ENCODE measurements at places on chromosomes 11 and 22.

- no peak for DNase-seq
Observed at GRCh38 chr11:95345651-95346050, 114.6 kb upstream of the SESN3 start.

DNA sequence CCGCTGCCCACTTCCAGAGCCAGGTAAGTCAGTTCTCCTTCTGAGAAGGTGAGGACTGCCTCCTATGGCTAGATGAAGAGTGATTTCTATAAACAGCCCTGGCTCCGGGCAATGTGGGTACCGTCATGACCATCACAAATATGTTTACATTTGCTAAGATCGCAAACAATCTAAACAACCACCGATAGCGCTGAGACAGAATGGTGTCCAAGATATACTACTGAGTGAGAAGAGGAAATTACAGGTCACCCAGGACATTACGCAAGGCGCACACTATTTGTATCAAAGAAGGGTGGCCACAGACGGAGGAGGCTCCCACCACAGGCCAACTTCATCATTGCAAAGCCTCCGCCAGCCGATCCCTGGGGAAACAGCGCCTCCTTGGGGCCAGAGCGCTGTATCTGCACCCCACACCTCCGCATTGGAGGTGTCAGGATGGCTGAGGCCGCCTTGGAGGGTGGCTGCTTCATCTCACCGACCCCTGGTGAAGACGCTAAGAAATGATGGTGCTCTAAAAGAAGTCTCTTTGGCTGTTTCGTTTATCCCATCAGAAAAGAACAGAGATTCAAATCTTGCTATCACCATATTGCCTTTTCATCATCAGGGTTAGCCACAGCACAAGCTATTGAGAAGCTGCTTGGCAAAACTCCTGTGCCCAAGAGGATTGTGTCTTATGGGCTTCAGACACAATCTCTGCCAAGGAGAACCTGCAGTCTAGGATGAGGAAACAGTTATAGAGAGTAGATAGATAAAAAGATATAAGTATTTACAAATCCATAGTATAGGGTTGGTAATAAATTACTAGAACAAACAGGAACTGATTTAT lies 12.3 kb upstream of the ASRGL1 start:
- no peak for DNase-seq

DNA sequence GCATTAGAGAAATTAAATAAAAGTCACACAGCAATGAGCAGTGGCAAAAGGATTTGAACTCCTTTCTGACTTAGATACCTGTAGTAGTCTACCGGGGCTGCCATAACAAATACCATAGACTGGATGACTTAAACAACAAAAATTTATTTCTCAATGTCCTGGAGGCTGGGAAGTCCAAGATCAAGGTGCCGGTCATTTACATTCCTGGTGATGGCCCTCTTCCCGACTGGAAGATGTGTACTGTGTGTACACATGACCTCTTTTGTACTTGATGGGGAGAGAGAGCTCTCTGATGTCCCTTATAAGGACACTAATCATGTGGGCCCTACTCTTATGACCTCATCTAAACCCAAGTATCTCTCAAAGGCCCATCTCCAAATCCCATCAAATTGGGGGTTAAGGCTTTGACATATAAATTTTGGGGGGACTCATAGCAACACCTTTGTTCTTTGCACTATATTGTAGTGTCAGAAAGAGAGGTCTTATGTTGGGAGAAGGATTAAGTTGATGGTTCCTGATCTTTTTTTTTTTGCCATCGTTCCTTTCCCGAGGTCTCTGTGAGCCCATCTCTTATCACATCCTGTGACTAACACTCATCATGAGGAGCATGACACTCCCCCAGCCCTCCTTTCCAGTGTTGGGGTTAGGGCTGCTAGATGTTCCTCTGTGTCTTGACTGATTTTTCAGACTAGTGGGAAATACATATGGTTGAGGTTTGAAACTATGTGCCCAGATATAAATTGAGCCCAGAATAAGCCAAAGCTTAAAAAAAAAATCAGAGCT lies 104.3 kb downstream of the TRAF6 start:
- no peak for DNase-seq

- DNase-seq, result no peak
Observed at GRCh38 chr11:76683161-76684095, 12.9 kb upstream of the LRRC32 start.

DNA sequence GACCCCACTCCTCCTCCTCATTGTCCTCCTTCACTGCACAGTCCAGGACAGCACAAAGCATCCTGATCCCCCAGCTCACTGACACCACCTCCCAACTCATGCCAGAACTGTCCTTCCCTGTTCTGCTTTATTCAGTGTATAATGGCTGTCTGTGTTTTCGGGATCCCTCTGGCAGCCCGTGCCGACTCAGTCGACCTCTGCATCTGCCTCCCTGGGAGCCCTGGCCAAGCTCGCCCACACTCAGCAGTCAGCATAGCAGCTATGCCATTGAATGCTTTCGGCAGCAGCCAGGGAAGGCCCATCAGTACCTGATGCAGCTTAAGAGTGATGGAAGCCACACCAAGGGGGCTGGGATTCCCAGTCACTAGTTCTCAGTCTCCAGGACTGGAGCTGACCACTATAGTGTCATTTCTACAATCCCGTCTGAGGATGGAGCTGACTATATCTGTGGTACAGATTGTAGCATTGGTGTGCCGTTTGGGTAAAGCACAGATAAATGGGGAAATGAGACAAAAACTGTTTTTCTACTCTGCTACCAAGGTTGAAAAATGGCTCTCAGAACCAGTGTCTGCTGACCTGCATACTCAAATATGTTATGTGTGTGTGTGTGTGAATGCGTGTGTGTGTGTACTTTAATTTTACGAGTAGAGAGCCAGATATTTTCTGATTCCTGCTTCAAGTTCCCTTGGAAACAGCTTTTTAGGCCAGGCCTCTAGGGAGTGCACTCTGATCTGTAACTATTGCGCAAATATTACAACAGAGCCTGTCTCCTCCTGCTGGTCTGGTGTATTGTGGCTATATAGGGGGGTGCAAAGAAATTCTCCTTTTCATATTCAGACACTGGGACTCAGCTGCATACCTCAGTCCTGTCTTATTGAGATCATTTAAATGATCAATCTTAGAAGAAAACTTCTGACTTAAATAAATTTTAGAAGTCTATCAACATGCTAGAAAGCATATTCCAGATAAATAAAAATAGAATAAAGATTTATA lies 78.8 kb upstream of the TOP3B start:
- DNase-seq, result no peak

GRCh38 chr11:19199771-19200170 lies 2.0 kb downstream of the CSRP3 start:
- DNase-seq, result no peak

DNA sequence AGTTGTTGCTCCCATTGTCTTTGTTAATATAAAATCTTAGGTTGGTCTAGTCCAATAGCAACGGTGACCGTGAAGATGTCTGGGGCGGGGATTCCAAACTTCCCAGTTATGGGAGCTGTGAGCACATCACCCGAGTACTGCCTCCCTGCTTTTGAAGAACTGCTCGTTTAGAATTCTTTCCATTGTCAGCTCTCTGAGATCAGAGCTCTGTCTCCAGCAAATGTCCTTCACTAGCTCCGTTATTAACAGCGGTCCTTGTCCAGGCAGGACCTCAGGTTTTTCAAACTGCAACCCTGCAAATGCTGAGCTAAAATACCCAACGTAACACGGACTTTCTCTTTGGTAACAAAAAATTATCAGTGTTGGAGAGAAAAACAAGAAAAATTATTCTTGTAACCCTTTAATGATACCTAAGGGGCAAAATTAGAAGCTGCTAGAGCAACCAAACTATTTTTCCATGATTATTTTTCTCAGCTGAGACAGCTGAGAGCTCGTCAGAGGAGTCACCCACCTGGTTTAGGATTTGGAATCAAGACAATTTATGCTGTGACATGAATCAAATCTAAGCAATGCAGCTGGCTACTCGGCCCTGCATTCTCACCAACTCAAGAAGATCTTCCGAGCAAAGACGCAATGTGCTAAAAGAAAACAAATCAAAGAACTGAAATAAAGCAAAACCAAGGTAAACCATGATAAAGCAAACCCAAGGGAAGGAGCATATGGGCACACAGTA lies 15.1 kb upstream of the EFCAB6 start:
- no peak for DNase-seq

GRCh38 chr11:129460714-129461113 lies 85.1 kb downstream of the BARX2 start:
- DNase-seq, result no peak

DNA sequence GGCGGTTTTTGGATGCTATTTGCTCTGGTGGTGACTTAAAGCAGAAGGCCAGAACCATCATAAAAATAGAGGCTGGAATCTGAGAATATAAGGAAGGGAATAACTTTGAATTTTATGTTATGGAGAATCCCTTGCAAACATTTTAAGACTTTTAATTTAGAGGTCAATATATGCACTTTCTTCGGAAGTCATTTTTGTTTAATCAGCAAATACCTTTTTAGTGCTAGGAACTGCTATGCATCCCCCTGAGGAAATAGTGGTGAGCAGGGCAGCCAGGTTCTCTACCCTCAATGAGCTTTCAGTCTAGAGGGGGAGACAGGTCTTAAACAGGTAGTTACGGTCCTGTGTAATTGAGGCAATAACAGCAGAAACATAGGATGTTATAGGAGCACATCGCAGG lies 266.5 kb upstream of the MPPED2 start:
- DNase-seq, result no peak

- no peak for DNase-seq
Observed at GRCh38 chr22:43446037-43446803, 34.4 kb downstream of the MPPED1 start.

- DNase-seq, result no peak
Observed at GRCh38 chr11:112106070-112106469, 19.4 kb downstream of the SDHD start.

GRCh38 chr11:121446752-121447156 lies 5.4 kb upstream of the SORL1 start:
- no peak for DNase-seq

- DNase-seq, result no peak
Observed at GRCh38 chr11:31968461-31969358, 122.2 kb upstream of the RCN1 start.

- no peak for DNase-seq
Observed at GRCh38 chr11:120134931-120135228, 3.0 kb downstream of the TRIM29 start.

DNA sequence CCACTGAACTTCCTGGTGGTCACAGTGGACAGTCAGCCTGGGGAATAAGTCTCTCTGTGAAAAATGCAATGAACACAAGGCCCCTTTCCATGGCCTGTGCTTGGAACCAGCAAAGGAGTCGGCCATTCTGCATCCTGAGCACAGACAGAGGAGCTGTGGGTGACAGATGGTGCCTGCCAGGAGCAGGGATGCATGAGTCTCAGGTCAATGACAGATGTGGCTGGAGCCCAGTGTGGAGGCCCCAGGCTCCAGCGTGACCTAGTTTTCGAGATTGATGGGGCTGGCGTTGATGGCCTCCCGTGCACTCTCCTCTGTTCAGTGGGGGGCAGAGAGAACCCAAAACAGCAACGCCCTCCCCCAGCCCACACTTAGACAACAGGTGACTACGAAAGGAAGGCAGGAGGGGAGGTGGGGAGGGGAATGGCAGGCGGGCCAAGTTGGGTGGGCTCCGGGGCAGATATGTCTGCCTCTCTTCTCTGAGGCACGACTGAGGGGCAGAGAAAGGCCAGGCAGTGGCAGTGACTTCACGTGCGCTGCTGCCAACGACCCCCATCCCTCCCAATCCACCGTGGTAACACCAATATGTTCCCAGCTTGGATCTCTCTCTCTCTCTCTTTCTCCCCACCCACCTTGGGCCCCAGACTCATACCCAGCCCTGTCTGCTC lies 34.4 kb upstream of the CD5 start:
- DNase-seq, result no peak

DNA sequence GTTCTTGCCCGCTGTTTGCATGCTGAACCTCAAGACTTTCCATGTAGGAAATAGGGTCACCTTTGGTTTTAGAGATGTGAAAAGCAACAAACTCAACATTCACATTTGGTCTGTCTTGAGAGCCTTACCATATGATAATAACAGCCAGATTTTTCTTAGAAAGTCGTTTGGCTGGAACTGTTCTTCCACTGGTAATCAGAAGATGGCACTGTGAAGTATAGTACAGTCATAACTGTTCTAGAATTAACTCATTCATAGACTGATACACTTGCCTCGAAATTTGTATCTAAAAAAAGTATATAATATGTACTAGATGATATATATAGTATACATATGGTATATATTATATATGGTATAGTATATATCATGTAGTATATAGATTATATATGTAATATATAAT lies 12.3 kb downstream of the LUZP2 start:
- DNase-seq, result no peak

- no peak for DNase-seq
Observed at GRCh38 chr11:71084306-71085012, 167.9 kb downstream of the SHANK2 start.

- DNase-seq, result no peak
Observed at GRCh38 chr11:79078999-79079398, 361.8 kb downstream of the TENM4 start.

- DNase-seq, result no peak
Observed at GRCh38 chr11:20068691-20069090, 91.6 kb downstream of the DBX1 start.

- no peak for DNase-seq
Observed at GRCh38 chr22:21564411-21564810, 3.1 kb upstream of the UBE2L3 start.

DNA sequence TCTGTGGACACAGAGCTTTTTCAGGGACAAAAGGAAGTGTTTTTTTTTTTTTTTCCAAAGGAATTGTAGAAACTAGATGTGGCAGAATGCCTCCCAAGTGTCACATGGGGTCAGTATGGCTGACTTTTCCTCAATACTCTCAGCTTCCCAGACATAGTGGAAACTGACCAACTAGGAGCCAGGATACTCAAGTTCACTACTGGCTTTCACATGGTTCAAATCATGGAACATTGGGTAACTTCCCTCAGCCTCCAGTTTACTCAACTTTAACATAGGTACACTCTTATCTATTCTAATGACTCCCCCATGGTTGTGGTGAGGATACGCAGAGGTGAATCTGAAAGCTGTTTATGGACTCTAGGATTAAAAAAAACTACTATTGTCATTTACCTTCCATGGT lies 1.4 kb downstream of the SLC5A1 start:
- DNase-seq, result no peak

GRCh38 chr11:9169595-9170295 lies 78.3 kb upstream of the SCUBE2 start:
- no peak for DNase-seq

DNA sequence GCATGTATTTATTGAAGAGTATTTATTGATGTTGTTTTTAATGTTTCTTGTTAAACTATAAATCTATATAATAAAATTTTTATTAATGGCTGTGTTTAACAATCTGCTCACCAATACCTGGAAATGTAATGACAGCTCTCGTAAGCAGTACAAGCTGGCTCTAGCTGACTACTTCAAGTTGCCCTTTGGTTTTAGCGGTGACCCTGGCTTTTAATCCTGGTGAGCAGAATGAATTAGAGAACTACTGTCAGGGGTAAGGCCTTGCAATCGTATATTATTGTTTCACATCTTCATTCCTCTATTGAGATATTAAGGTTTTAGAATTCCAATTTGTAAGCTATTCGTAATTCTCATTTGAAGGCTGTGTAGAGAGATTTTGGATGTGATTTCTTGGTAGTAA lies 372.2 kb downstream of the METTL15 start:
- DNase-seq, result no peak

Data from GM19239 (cell line).